Mesothelial cell of epicardium (in vitro differentiated cells): ENCODE measurements at places on chromosomes 16 and 17.

- DNase-seq, result no peak
Observed at GRCh38 chr16:57800200-57801097, 1.8 kb downstream of the KIFC3 start.

GRCh38 chr17:1039123-1039507 is 42.2 kb downstream of the TIMM22 start:
- no peak for DNase-seq

DNA sequence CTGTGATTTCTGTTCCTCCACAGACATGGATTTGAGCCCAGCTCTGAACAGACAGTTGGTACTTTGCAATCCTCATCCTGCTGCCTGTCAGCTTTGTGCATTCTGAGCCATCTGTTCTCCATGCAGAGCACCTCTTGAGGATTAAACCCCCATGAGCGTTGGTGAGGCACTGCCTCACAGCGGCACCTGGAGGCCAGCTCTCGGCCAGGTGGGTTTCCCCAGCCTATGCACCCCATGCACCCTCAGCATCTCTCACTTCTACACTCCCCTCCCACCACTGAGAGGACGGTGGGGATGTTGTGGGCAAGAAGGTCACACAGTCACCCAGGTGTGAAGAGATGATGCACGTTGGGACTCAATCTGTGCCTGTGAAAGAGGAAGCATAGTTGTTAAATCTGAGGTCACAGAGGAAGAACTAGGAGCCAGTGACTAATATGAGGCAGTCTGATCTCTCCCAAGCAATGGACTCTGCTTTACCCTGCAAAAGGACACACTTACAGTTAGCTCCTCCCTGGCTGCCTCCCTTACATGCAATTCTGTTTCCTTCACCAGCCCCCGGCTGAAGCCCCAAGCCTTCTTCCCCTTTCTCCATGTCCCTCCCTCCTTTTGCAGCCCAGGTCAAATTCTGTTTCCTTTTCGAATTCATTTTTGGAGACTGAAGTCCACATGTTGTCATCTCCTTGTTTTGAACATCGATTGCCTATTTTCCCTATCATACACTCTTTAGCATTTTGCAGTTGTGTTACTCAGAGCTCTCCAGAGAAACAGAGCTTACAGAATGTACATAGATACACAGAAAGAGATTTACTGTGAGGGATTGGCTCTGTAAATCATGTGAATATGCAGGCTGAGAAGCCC is 58.5 kb downstream of the HS3ST3B1 start:
- DNase-seq, result no peak

- no peak for DNase-seq
Observed at GRCh38 chr17:41633556-41634199, 9.3 kb upstream of the KRT17 start.

- DNase-seq, result no peak
Observed at GRCh38 chr16:89246383-89246902, 28.9 kb downstream of the ZNF778 start.

DNA sequence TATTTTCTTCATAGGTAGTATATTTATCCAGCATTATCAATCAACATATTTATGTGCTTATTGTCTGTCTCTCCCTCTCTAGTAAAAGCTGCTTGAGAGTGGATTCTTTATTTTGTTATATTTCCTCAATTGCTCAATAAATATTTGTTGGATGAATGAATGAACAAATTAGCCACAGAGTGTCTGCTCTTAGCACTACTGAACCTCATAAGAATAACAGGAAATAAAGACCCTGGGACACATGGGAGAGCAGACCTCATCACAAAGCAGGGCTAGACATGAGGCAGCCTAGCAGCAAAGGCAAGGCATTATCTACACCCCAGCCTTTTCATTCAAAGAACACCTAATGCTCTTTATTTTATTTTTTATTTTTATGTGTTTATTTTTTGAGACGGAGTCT is 34.9 kb upstream of the TANC2 start:
- no peak for DNase-seq

GRCh38 chr17:74851612-74852236 is 8.0 kb downstream of the GRIN2C start:
- no peak for DNase-seq

GRCh38 chr17:3887804-3888203 is 5.0 kb downstream of the CAMKK1 start:
- DNase-seq, result no peak

DNA sequence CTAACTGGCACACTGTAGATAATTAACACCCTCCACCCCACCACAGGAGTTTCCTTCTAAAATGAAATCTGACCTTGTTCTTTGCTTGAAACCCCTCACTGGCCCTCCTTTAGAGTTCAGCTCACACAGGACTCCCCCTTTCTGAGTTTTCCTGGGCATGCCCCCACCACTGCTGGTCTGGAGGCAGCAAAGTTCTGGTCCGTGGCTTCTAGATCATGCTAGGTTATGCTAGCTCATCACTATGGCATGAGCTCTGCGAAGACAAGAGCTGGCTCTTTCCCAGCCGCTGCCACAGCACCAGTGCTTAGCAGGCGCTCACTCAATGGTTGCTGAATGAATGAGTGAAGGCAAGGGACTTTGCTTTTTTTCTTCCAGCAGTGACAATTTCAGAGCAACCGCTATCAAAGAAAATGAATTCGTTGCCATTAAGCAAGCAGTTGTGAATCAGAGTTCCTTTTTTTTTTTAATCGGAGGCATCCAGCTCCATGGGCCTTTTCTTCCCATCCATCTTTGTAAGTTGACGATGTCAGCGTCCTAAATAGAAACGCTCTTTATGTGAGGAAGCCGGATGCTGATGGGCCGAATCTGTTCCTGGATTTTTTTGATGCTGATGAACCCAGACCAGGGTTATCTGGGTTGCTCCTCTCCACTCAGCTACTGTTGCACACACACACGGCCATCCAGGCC is 80.8 kb upstream of the NOL11 start:
- DNase-seq, result no peak

DNA sequence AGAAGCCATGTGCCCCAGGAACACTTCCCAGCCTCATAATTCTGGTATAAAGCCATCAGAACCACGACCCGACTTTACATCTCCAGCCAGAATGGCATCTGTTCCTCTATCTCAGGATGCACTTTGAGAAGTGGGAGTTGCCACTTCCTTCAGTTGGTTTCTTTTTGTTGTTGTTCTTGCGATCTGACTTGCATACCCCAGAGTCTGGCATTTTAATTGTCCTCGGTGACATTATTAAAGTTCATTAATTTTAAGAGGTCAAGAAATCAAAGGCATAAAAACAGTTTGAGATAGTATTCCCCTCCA is 13.5 kb downstream of the MARCHF10 start:
- DNase-seq, result no peak

DNA sequence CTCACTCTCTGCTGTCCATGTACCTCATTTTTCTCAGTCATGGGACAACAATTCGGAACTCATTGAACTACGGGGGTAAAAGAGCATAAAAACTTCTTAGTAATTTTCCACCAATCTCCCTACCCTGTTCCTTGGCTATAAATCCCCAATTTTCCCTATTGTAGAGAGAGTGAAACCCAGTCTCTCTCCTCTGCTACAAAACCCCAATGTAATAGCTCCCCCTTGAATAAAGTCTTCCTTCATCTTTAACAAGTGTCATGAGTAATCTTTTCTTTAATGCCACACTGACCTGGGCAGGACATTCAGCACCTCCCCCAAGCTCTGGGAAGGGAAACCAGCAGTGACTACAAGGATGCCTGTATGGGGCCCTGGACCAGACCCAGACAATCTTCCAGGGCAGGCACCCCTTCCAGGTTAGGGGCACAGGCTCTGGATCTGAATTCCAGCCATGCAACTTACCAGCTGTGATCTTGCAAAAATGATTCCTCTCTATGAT is 10.2 kb upstream of the EIF1 start:
- DNase-seq, result no peak

DNA sequence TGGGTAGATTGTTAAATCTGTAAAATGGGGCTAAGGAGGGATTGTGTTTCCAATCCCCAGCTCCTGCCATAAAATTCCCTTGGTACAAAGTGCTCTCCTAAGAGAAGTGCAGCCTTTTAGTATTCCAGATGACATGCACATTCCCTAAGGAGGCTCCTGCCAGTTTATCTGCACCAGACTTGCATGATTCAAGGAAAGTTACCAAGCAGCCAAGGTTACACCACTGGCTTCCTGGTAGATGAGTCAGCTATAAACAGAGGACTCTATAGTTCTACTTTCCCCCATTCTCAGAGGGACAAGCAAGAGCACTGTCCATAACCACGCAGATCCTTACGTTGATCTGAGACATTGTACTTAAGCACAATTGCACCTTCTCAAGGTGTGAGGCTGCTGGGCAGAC is 1.9 kb downstream of the CALB2 start:
- DNase-seq, result no peak

GRCh38 chr16:59880611-59881010 is 1146.5 kb upstream of the GOT2 start:
- DNase-seq, result no peak

- DNase-seq, result no peak
Observed at GRCh38 chr17:56909742-56910508, 3.9 kb downstream of the TRIM25 start.

DNA sequence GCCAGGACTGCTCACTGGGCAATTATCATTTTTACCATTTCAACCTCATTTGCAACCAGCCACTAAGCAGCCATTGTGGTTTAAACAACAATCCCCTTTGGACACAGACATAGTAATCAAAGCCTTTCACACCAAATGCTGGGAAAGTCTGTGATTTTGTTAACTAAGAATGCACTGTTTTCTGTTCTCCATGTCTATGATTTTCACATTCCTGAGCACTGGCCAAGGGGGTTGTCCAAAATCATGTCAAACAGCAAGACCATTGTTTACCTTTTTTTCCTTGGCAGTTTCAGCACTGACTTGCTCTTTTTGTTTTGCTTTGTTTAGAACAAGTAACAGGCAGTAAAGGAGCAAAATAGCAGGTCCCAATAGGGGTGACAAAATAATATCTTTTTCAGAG is 106.3 kb upstream of the SIAH1 start:
- no peak for DNase-seq

GRCh38 chr17:72616447-72616846 is 476.0 kb downstream of the SLC39A11 start:
- no peak for DNase-seq

DNA sequence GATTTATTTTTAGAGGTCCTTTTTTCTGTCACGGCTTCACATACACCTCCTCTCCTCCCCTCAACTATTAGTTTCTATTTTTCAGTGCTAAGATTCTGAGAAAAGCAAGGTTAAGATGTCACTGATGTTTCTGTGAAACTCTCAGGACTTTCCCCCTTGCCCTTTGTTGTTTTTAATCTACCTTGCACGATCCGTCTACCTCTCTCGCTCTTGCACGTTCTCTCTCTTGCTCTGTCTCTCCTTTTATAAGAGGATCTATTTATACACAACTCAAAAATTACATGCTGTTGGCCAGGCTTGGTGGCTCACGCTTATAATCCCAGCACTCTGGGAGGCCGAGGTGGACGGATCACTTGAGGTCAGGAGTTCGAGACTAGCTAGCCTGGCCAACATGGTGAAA is 43.6 kb downstream of the RPA1 start:
- no peak for DNase-seq

- DNase-seq, result no peak
Observed at GRCh38 chr16:84555418-84556196, 51.1 kb upstream of the MEAK7 start.

GRCh38 chr16:77336637-77337036 is 98.2 kb downstream of the ADAMTS18 start:
- no peak for DNase-seq

DNA sequence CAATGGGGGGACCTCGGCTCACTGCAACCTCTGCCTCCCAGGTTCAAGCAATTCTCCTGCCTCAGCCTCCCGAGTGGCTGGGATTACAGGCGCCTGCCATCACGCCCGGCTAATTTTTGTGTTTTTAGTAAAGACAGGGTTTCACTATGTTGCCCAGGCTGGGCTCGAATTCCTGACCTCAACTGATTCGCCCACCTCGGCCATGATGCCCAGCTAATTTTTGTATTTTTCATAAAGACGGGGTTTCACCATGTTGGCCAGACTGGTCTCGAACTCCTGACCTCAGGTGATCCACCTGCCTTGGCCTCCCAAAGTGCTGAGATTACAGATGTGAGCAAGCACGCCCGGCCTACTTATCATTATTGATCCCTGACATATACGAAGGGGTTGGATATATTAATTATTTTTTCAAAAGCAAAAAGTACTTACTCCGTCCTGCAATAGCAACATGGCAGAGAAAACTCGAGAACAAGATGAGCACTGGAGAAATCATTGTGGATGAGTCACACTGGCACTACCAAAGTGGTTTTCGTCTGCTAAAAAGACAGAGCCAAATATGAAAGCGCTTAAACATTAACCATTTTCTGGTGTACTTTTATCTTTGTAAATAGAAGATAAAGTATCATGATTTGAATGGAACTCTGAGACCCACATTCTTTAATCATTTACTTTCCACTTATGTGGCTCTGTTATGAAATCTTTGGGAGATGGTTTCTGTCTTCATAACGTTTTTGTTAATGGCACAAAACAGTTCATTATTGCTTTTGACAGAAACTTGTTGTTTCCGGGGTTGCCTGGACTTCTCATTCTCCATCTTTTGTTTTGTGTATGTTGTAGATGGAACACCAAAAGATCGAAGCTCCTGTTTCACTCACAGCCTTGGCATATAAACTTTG is at the start of gene APOH:
APOH (minus strand) TSS at position 529 of the 896 bp plus-strand sequence; CDS start at position 493, 36 bp downstream.
- DNase-seq, result no peak
